Endodermal cell (in vitro differentiated cells): ENCODE measurements at places on chromosomes 4 and X.
A peak's percentile ranks its signal among the peaks of the same experiment; 100 is the strongest.

DNA sequence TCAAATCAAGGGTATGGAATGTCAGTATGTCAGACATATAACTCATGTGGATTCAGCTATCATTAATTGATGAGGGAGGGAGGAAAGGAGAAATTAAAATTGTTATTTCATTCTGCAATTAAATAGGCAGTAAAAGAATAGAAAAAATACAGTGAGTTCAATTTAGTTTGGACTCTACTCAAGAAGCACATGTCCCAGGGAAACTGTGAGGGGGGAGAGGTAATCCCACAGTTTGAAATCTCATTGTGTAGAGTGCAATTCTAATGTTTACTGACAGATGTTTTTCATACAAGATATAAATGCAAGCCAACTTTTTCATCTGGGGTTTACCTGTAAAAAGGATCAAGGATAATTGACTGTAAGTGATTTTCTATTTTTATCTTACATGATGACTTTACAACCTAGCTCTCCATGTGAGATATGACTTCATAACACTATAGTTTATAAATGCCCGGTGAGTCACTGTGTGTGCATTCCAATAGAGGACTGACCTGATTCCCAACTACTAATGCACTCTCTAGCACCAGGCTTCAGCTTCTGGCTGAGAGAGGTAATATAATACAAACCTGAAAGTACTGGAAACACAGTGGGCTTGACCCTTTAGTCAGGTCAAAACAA lies 35.2 kb upstream of the SCD5 start:
- H3K27me3 ChIP-seq, result no peaks in the 10 kb centered on the region
- H3K27ac ChIP-seq, result no peak overlapping the region
- no peak for DNase-seq
- peaks cover 83% of the 10 kb centered on the region for H3K36me3 ChIP-seq
- no peak overlapping the region for H3K4me3 ChIP-seq
- H3K4me1 ChIP-seq, result no peaks in the 10 kb centered on the region

DNA sequence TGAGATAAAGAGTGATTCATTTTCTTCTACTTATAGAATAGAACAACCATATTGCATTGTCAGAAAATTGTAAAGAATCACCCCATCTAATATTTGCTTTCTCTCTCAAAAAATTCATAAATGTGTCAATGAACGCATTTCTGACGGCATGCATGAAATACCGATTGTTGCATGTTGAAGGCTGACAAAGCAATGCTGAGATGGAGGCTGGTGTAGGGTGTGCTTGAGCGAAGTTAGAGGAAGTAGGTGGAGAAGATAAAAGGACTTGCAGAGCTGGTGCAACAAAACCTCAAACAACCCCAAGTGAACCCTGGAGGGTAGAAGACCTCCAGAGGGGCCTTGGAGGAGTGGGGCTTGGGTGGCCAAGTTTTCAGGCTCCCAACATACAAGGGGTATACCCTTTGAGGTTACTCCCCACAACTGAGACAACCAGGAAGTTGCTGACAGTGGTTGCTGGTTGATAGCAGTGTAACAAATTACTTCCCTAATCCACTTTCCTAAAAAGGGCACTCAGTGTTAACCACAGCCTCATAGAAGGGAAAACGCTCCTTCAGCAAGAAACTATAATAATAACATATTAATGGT lies 452.7 kb downstream of the NLGN4X start:
- H3K4me1 ChIP-seq, result no peaks in the 10 kb centered on the region
- H3K27ac ChIP-seq, result no peak overlapping the region
- no peak overlapping the region for H3K4me3 ChIP-seq
- no peak for DNase-seq
- no peaks in the 10 kb centered on the region for H3K27me3 ChIP-seq

DNA sequence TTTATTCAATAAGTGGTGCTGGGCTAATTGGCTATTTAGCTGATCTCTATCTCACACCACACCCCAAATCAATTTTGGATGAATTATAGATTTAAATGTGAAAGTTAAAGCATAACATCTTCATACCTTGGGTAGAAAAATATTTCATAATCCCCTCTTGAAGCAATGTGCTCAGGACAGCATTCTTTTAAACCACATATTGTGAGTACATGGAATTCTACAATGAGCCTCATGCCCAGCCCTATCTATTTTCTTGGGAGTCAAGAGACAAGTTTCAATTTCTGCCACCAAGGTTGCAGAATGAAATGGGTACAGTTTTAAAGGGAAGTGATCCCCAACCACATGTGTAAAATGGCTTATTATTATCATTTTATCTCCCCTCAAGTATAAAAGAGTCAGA lies 30.6 kb upstream of the GPRIN3 start:
- peaks cover 9% of the 10 kb centered on the region for H3K4me1 ChIP-seq
- no peak overlapping the region for H3K27ac ChIP-seq
- no peak for DNase-seq
- H3K36me3 ChIP-seq, result no peaks in the 10 kb centered on the region
- no peaks in the 10 kb centered on the region for H3K27me3 ChIP-seq

DNA sequence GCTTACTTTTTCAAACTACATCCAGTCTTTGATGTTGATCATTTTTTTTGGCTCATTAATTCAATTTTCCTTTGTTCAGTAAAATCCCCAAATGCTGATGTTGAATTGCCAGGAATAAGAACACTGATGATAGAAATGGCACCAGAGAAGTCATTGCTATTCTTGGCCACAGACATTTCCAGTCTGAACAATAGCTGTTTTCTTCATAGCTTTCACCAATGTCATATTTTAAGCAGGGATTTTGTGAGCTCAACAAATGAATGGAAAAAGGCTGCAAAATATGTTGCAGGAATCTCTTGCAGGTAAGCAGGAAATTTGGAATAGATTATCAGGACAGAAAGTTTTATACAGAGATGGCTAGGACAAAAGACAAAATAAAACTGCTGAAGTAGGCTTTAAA lies 40.5 kb upstream of the GLRB start:
- no peaks in the 10 kb centered on the region for H3K36me3 ChIP-seq
- DNase-seq, result no peak
- no peak overlapping the region for H3K4me3 ChIP-seq
- H3K27me3 ChIP-seq, result no peaks in the 10 kb centered on the region
- H3K4me1 ChIP-seq, result no peaks in the 10 kb centered on the region

DNA sequence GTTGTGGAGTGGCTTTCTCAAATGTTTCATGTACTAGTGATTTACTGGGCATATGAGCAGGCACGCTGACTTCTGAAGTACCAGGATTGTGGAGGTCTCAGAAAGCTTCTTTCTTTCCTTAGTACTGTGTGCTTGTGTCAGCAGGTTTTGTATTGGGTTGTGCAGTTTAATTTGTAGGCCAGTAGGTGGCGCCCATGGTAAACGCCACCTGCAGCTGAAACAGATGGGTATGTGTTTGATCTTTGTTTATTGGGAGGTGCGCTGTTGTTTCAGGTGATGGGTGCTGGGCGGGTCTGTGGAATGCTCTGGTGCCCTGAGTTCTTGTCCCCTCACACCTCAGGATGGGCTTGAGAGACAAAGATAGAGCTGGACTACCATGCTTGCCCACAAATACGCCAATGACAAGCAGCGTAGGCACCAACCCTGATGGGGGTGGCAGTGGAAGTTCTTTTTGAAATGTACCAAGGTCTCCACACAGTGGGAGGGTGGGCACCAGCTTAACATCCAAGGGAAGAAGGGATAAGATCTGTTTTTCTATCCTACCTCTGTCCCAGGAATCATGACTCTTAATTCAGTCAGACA lies 141.5 kb downstream of the RPS6KA6 start:
- H3K27ac ChIP-seq, result no peak overlapping the region
- no peaks in the 10 kb centered on the region for H3K27me3 ChIP-seq
- DNase-seq, result peak; percentile 71
- H3K4me3 ChIP-seq, result no peak overlapping the region
- H3K4me1 ChIP-seq, result no peaks in the 10 kb centered on the region
- no peaks in the 10 kb centered on the region for H3K36me3 ChIP-seq

DNA sequence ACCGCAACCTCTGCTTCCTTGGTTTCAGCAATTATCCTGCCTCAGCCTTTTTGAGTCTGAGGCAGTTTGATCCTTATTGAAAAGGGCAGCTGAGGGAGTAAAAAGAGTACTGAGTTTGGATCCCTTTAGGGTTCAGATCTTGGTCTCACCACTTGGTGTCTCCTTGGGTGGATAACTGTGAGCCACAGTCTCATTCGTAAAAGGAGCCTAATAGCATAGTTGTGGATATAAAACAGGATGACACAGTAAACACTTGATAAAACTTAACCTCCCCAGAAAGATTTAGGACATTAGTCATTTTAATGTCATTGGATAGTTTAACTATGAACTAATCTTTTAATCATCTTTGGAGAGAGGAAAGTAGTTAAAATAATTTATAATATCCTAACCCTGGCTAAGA lies 173.0 kb downstream of the ANK2 start:
- DNase-seq, result no peak
- no peak overlapping the region for H3K27ac ChIP-seq
- H3K4me1 ChIP-seq, result peaks cover 23% of the 10 kb centered on the region
- H3K36me3 ChIP-seq, result peaks cover 8% of the 10 kb centered on the region

GRCh38 chr4:98610431-98610830 lies 48.0 kb downstream of the TSPAN5 start:
- H3K4me1 ChIP-seq, result peaks cover 5% of the 10 kb centered on the region
- no peak overlapping the region for H3K4me3 ChIP-seq
- H3K27me3 ChIP-seq, result no peaks in the 10 kb centered on the region

DNA sequence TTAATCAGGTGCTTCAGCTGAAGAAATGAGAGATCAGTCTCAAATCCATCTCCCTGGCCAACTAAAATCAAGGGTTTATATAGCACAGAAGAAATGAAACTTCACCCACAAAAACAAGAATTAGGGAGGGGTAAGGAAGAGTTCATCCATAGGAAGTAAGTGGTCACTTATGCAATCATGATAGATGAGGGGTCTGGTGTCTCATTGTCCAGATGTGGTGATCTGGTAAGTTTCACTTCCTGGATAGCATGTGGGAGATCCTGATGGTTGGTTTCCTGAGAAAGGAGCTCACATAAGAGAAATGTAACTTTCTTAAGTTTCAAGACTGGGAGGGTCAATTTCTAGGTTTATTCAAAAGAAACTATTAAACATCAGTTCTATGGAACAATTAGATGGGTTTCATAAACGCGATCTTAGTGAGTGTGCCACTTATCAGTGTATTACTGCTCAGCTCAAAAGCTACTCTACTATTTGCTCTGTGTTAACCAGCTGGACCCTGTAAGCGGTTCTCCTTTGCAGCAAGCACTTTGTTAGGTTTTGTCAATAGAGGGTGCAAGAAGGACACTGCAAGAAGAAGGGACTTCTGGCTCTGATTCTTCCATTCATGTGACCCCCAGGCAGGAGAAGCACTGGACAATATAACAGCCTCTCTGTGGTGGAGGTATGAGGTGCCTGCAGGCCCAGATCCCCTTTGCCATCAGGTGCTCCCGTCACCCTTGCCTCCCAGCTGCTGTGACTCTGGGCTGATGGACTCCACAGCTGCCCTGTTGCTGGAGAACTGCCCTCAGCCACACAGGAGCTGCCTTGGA lies 35.4 kb upstream of the HPSE start:
- no peaks in the 10 kb centered on the region for H3K27me3 ChIP-seq
- H3K4me3 ChIP-seq, result no peak overlapping the region
- H3K4me1 ChIP-seq, result no peaks in the 10 kb centered on the region

- DNase-seq, result peak; percentile 10
- no peak overlapping the region for H3K4me3 ChIP-seq
- no peaks in the 10 kb centered on the region for H3K36me3 ChIP-seq
- H3K4me1 ChIP-seq, result no peaks in the 10 kb centered on the region
Measured at GRCh38 chr4:16110661-16111290, 27.0 kb upstream of the PROM1 start.

DNA sequence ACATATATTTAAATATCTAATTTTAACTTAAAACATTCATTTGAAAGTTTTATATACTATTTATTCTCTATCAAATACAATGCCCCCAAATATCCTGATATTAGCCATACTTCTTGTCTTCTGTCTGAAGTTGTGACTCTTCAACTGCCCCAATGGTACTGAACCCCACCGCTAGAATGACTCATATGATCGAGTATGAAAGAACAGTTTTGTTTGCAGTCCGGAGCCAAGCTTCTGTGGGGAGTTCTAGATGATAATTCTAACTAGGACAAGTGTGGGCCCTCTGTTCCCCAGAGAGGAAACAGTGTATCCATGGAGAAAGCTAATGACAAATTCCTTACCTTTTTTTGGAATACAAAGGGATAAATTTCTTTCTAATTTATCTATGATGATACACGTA lies 24.7 kb upstream of the CT47A1 start:
- no peaks in the 10 kb centered on the region for H3K36me3 ChIP-seq
- H3K27me3 ChIP-seq, result no peaks in the 10 kb centered on the region
- no peaks in the 10 kb centered on the region for H3K4me1 ChIP-seq
- DNase-seq, result no peak

- peaks cover 23% of the 10 kb centered on the region for H3K36me3 ChIP-seq
- H3K27me3 ChIP-seq, result no peaks in the 10 kb centered on the region
- no peak overlapping the region for H3K27ac ChIP-seq
- no peak for DNase-seq
- H3K4me1 ChIP-seq, result peaks cover 4% of the 10 kb centered on the region
Measured at GRCh38 chr4:52641854-52642563, 17.1 kb downstream of the USP46 start.

DNA sequence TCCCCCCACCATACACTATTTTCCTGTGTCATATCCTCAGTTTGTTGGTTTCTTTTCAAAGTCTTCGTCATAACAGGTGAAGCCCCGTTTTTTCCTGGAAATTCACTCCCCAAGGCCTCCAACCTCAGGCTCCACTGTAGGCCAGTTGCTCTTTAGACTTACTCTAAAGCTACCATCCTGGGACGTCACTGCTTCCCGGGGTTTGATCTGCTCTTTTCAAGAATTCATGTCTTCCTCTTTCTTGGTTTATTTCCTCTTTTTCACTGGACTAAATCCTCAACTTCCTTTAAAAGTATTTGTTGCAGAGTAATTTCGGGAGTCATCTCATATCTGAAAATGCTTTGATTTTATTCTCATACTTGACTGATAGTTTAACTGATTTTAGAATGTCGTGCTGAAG lies 6.5 kb upstream of the SERTM2 start:
- no peak overlapping the region for H3K4me3 ChIP-seq
- no peaks in the 10 kb centered on the region for H3K4me1 ChIP-seq
- H3K27me3 ChIP-seq, result no peaks in the 10 kb centered on the region
- no peaks in the 10 kb centered on the region for H3K36me3 ChIP-seq
- DNase-seq, result no peak

- no peak overlapping the region for H3K27ac ChIP-seq
- no peaks in the 10 kb centered on the region for H3K4me1 ChIP-seq
- DNase-seq, result no peak
- H3K27me3 ChIP-seq, result no peaks in the 10 kb centered on the region
- H3K36me3 ChIP-seq, result no peaks in the 10 kb centered on the region
Measured at GRCh38 chr4:111453216-111453615, 692.0 kb upstream of the FAM241A start.

GRCh38 chrX:49947781-49948180 lies 25.4 kb downstream of the CLCN5 start:
- H3K27me3 ChIP-seq, result no peaks in the 10 kb centered on the region
- no peak overlapping the region for H3K27ac ChIP-seq
- no peak overlapping the region for H3K4me3 ChIP-seq
- H3K4me1 ChIP-seq, result no peaks in the 10 kb centered on the region
- DNase-seq, result no peak
